CD8-positive, alpha-beta T cell (primary cell): ENCODE measurements at places on chromosomes 12 and 14.

- DNase-seq: no peak
Observed at GRCh38 chr14:90513161-90514014, 116.6 kb downstream of the CALM1 start.

- peak; percentile 87 for DNase-seq
Observed at GRCh38 chr14:103520657-103521437, 1.8 kb downstream of the CKB start.

GRCh38 chr12:32821293-32821692, 65.6 kb upstream of the YARS2 start:
- no peak for DNase-seq

DNA sequence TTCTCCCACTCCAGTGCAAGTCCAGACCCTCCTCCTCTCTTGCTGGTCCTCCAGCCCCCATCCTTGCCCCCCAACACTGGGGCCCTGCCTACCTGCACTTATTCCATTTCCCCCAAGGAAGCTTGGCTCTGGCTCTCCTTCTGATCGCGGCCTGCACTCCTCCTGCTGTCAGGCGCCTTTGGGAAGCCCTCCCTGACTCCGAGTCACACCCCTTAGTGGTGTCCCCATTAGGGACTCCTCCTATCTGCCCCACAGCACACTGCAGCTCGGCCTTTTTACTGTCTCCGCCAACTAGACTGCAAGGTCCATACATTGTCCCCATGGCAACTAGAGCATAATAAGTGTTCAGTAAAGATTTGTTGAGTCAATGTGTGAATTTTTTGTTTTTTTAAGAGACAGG, 32.9 kb downstream of the FIGNL2 start:
- no peak for DNase-seq

DNA sequence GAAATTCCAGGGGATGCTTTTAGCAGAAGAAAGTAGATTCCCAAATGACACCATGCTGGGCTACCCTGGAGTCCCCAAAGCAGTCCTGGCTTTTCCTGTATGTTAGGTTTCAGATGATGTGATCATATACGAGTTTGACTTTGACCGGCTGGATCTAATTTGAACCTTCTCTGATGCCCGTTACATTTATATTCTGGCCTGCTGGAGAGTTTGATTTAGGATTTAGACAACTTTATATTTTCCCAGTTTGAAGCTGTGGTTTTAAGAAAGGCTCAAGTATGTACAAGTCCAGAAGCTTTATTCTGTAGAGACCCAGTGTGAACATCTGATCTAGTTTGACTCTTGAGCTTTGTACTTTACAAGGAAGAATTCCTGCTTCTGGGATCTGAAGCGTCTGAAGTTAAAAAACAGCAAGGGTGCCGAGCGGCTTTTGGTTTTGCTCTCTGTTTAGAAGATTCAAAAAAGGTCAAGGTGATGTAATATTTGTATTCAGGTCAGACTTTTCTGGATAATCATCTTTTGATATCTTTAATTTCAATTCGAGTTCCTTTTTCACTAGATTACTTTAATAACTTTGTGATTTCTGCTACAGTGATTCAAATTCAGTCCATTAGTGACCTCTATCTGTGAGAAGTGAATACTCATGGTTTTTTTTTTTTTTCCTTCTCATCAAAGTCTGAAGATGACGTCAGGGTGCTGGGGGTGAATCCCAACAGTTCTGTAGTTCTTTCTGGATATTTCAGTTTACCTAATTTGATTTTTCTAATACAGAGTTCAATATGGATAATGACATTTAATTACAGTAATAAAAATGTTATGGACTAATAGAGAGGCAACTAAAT, 6.3 kb downstream of the FLRT2 start:
- DNase-seq: no peak

DNA sequence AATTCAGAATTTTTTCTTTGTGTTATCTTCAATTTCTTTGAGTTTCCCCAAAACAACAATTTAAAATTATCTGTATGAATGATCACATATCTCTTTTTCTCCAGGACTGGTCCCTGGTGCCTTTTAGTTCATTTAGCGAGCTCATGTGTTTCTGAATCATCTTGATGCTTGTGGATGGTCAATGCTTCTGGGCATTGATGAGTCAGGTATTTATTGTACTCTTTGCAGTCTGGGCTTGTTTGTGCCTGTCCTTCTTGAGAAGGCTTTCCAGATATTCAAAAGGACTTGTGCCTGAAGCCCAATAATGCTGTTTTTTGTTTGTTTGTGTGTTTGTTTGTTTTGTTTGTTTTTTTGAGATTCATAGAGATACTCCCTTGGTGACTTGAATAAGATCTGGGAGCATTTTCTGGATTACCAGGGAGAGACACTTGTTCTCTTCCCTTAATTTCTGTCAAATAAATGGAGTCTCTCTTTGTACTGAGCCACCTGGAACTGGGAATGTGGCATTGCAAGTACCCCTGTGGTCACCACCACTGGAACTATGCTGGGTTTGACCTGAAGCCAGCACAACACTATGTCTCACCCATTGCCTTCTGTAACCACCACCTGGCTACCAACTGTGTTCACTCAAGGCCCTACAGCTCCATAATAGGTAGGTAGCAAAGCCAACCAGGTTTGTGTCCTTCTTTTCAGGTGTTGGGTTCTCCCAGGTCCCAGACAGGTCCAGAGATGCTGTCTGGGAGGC, 56.3 kb downstream of the SLC6A15 start:
- no peak for DNase-seq

GRCh38 chr14:77139540-77140358, 1.8 kb downstream of the ZDHHC22 start:
- peak; percentile 45 for DNase-seq

DNA sequence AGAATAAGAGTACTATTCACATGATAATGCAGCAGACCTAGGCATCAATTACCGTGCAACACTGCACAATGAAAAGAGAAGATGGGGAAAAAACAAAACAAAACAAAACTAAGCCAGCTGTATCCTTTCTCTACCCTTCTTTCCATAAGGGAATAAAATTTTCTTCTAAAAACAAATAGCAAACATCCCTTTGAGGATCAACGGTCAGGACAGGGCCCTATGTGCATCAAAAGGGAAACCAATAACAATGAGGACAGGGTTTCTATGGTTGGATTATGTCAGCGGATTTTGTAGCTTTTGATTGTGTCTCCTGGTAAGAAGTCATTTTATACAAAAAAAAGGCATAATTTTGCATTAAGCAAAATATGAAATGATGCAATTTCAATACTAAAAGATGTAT, 350.3 kb downstream of the SLC6A15 start:
- DNase-seq: no peak

DNA sequence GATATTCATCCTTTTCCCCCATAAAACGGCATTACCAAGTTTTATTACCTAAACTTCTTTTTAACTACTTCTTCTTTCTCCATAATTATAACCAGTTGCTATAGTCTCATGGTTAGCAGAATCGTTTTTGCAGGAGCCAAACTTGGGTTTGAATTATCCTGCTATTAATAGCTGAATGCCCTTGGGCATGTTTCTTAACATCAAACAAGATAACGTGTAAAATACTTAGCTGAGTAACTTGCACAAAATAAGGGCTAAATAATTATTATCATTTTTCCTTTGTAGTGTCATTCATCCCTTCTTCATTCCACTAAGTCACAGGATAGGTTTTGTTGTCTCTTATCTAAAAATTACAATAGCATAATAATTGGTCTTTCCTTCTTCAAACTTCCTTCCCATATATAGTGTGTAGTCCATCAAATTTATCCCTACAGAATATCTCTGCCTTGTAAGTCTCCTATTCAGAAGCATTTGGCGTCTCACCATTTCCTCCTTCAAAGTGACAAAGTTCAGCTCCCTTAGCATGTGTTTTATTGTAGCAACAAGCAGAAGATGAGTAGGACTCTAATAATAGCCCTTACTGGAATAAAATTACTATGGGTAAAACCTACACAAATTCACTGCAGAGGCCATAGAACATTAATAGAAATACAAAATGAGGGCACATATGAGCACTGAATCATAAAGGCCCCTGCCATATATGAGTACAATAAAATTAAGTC, 63.8 kb downstream of the FAR2 start:
- DNase-seq: no peak

- no peak for DNase-seq
Observed at GRCh38 chr14:100004392-100004791, 60.8 kb upstream of the EVL start.

GRCh38 chr14:75292101-75292563, 13.5 kb downstream of the FOS start:
- no peak for DNase-seq

GRCh38 chr12:121038861-121039668, at the start of gene OASL:
Gene OASL (minus strand): TSS chr12:121039246. CDS start chr12:121038971, 275 bp downstream.
- peak; percentile 72 for DNase-seq

DNA sequence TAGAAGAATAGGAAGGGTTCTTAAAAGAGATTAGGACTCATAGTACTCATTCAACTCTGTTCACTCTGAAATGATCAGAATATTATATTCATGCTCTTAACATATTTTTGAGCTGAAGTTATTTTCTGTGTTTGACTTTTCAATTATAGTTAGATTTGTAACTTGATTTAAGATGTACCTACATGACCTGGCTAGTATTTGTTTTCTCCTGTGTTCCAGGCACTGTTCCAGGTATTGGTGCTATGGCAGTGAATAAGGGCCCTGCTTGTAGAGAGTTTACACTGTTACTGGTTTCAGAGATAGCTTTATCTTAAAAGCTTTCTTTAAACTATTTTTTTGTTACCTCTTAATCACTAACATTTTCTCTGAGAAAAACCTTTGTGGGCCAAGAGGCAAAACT, 19.1 kb upstream of the SLC17A8 start:
- DNase-seq: no peak

- no peak for DNase-seq
Observed at GRCh38 chr12:80648881-80649280, 58.6 kb upstream of the MYF6 start.

DNA sequence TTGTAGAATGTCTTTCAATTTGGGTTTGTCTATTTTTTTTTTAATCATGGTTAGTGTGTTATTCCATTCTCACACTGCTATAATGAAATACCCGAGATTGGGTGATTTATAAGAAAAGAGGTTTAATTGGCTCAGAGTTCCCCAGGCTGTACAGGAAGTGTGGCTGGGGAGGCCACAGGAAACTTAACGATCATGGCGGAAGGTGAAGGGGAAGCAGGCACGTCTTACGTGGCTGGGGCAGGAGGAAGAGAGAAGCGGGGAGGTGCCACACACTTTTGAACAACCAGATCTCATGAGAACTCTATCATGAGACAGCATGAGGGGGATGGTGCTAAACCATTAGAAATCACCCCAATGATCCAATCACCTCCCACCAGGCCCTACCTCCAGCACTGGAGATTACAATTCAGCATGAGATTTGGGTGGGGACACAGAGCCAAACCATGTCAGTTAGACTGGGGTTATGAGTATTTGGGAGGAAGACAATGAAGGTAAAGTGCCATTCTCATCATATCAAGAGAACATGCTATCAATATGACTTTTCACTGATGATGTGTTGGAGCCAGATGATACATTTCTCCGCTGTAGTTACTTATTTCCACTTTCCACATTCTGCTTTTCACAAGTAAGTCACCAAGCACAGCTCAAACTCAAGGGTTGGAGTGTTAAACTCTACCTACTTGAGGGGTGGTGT, 45.8 kb downstream of the AP5M1 start:
- no peak for DNase-seq

DNA sequence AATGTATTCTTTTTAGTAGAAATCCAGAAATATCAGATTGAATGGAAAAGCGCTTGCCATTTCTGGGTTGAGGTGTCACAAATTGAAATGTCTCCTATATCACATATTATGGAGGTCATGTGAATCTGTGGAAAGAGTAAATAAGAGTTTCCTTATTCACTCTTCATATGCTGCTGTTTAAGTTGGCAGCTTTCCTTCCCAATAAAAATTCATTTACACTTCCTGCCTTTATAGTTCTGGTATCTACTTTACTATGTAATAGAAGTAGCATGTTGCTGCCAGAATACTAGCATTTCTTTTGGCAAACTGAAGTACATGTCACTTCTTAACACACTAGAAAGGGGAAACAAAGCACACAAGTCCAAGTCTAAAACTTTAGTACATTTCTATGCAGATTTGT, 60.8 kb downstream of the SDR9C7 start:
- DNase-seq: no peak

DNA sequence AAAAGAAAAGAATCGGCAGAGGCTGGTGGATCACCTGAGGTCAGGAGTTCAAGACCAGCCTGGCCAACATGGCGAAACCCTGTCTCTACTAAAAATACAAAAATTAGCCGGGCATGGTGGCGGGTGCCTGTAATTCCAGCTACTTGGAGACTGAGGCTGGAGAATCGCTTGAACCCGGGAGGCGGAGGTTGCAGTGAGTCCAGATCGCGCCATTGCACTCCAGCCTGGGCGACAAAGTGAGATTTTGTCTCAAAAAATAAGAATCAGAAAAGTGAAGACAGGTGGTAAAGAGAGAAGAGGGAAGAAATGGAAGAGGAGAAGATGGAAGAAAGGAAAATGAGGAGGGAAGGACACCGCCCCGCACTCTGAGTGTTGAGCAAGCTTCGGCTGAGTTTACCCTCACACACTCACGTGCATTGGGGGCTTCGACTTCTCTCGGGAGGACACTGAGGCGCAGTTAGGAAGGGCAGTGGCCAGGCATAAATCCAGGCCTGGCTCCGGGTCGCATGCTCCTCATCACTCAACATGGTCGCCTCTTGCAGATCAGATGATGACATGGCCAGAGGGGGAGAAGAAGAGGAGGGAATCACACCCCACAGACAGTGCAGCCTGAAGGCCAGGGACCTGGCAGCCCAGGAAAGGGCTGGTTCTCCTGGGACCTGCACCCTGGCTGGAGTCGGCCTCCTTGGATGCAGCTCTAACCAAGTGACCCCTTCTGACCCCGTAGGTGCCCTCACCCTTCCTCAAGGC, 61.1 kb downstream of the PRMT8 start:
- DNase-seq: no peak

DNA sequence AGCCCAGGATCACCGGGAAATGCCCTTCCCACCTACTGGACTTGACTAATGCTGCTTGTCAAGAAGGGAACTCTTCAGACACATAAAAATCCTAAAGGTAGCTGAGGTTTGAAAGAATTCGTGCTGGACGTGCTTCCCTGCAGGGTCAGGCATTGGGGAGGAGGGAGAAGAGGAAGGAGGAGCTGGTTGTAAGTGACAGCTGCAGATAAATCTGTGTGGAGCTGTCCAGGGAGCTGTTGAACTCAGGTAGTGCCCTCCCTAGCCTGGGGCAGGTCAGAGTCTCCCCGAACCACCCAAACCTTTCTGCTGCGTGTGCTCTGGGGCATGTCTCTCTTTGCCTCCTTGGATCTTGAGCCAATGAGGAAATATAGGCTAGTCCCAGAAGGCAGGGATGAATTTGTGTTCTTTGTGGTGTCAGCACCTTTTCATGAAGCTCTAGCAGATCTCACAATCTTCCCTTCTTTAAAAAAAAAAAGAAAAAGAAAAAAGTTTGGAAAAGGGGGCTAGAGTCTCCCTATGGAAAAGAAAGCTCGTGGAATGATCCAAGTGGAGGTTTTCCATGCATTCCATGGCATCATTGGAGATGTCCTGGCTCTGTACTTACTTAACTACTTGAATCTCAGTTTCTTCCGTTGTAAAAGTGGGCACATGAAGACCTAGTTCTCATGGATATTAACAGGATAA, 23.6 kb upstream of the FOS start:
- DNase-seq: no peak
